Activated T-helper 17 cell treated with anti-CD3 and anti-CD28 coated beads, Interleukin-2, amount 50 U/mL, for 72 hours (primary cell): ENCODE measurements at places on chromosomes 13 and 19. TPM values are rescaled to one million over a fixed set of nuclear protein-coding genes. Genes with fewer than 3 reads are reported as not detected.

DNA sequence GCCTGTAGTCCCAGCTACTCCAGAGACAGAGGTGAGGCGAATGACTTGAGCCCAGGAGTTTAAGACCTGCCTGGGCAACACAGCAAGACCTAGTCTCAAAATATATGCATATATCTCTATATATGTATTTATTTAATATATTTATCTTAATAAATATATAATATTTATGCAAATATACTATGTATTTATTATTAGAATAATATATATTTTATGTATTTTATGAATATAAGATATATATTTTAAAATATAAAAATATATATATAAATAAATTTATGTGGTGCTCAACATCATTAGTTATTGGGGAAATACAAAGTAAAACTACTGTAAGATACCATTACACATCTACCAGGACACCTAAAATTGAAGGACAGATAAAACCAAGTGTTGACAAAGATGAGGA, 58.1 kb upstream of the IPO5 start:
- no peak overlapping the region for H3K27ac ChIP-seq
- H3K4me3 ChIP-seq: no peak overlapping the region
- H3K4me1 ChIP-seq: no peaks in the 10 kb centered on the region
- H3K27me3 ChIP-seq: peaks cover 25% of the 10 kb centered on the region
- H3K36me3 ChIP-seq: no peaks in the 10 kb centered on the region
- ATAC-seq: no peak

IL4I1 gene
- total RNA-seq: 177 TPM

ZNF554 gene
- 1.7 TPM for total RNA-seq

DNA sequence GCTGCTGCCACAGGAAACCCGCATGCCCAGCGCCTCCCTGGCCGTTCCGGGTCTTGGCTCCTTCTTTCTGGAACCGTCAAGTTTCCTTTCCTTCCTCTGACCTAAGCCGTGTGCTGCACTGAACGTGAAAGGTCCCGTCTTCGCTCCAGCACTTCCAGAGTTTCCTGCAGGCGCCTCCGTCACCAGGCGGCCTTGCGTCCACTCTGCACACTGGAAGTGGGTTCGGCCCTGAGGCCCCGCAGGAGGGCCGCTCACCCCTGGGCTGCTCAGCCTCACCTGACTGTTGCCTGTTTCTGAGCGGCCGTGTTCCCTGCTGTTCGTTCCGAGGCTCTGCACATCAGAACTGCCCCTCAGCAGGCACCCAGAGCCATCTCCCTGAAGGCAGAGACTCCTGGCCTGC, 12.3 kb upstream of the MEX3D start:
- H3K4me1 ChIP-seq: no peaks in the 10 kb centered on the region
- no peak for ATAC-seq
- H3K27me3 ChIP-seq: no peaks in the 10 kb centered on the region
- no peak overlapping the region for H3K27ac ChIP-seq

DNA sequence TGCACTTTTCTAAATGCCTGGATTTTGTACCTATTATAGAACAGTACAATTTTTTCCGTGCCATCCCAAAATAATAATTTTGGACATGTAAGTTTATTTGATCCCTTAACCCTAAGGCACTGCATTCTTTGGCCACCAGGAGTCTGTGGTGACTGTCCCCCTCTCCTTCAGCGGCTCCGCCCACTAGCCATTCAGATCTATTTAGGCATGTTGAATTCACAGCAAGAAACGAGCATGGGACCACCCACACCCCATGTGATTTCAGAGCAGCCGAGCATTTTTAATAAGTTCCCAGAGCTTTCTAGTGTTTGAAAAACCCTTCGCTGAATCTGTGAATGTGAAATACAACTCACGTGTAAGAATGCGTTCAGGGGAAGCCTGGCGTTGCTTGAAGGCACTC, 567.5 kb downstream of the MYO16 start:
- no peaks in the 10 kb centered on the region for H3K4me1 ChIP-seq
- no peaks in the 10 kb centered on the region for H3K36me3 ChIP-seq
- no peaks in the 10 kb centered on the region for H3K27me3 ChIP-seq
